ENCODE measurements at places on chromosomes 3 and 15. TPM values are rescaled to one million over a fixed set of nuclear protein-coding genes. Genes with fewer than 3 reads are reported as not detected.

The PLA2G4D gene
- total RNA-seq, result 0.31 TPM

The PAK6 gene
- 5.7 TPM for total RNA-seq

The SMCO1 gene
- not detected for total RNA-seq

GRCh38 chr3:13072239-13072599 lies 1.0 kb downstream of the IQSEC1 start:
- no peak for DNase-seq

DNA sequence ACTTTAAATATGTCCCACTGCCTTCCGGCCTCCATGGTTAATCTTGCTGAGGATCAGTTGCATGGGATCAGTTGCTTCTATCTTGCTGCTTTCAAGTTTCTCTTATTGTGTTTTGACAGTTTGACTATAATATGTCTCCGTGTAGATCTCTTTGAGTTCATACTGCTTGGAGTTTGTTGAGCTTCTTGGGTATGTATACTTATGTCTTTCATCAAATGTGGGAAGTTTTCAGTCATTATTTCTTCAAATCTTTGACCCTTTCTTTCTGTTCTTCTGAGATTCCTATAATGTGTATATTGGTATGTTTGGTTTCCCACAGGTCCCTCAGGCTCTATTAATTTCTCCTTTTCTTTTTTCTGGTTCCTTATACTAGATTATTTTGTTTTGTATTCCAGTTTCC lies 30.8 kb downstream of the PCCB start:
- no peak for DNase-seq

- no peak for DNase-seq
These were observed 201.0 kb upstream of the WNT5A start for GRCh38 chr3:55688154-55688553.

GRCh38 chr3:160098926-160099626 lies 110.4 kb downstream of the IL12A start:
- DNase-seq, result no peak

The CAND2 gene
- total RNA-seq, result 3.4 TPM

GRCh38 chr15:73437543-73438109 lies 5.3 kb upstream of the REC114 start:
- DNase-seq, result no peak

- DNase-seq, result peak; percentile 98
These were observed 1.3 kb downstream of the KLF15 start for GRCh38 chr3:126355777-126356372.

DNA sequence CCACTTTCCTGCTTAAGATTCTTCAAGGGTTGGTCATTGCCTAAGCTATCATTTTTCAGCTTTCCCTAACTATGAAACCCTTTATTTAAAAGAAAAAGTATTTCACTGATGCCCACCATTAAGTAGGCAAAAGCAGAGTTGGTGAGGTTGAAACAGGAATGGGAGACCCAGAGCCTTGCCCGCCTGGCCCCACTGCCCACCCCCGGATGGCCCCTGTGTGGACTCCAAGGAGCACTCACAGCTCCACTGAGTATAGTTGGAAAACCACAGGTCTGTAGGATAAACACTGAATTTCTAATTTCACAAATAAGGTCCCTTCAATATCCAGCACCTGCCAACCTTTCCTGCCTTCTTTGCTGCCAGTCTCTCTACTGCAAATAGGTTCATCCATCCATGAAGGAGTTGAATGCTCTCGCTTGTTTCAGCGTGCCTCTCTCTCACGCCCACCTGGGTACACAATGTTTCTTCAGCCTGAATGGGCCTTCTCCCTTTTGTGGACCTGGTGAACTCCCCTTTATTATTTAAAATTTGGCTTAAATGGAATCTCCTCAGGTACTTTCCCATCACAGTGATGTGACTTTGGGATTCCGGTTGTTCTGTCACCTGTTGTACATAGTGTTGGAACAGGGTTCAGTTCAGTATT lies 8.7 kb upstream of the ACAP2 start:
- DNase-seq, result no peak

- DNase-seq, result no peak
These were observed 53.5 kb downstream of the SLMAP start for GRCh38 chr3:57809609-57809968.

DNA sequence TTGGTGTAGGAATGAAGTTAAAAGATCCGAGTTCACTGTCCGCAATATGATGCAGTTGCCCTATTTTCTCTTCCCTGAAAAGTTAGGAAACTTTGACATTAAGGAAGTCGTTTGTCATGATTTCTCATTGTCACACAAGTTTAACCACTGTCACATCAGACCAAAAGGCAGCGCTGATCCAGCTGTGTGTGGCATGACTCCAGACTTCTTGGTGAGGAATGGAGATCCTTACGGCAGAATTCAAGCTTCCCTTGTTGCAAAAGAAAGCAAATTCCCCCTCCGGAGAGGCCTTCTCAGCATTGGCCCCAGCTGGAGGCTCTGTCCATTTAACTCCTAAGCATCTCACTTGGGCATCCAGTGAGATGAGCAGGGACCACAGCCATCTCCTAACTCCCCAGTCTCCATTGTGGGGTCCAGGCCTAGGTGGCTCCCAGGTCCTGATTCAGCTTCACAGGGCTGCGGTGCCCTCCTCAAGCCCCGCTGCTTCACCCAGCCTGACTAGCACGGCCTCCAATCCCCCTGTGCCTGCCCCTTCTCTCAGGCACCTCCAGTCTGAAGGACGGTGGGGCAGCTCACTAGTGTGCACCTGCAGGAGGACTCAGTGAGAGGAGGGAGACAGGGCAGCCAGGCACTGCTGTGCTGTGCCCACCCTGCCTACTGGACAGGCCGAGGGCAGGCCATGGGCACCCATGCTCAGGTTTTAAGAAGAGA lies 159.5 kb downstream of the CHSY1 start:
- no peak for DNase-seq

The SST gene
- total RNA-seq, result 743 TPM
